ENCODE measurements at places on chromosomes 16 and 17.

DNA sequence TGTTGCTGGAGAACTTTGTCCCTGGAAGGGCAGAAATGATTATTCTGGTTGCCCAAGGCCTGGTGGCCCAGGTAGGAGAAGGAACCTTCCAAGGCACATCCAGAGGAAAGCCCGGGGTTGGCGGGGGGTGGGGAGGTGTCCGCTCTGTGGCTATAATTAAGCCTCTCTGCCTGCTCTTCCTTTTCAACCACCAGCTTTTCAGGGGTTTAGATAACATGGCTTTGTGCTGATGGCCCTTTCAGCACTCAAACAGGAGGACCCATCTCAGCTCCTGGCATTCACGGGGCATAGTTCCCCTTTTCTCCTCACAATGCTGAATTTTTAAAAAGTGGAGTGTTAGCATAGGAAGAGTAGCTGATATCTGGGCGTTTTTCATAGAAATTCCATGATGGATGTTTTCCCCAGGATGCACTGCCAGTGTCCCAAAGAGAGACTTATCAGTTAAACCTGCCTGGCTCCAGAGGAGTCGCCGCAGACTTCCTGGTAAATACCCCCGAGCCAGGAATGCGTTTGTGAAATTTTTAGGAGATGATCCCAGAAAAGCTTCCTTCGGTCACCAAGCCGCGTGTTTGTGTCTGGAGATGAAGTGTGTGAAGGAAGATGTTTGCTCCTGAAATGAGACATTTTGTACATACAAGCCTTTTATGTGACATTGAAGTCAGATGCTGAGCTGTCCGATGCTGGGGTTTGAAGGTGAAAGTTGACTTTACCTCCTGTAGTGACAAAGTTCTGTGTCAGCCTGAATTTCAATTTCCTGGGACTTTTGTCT lies 188.5 kb downstream of the MSI2 start:
- no peak for DNase-seq

GRCh38 chr17:55652825-55653224 lies 69.8 kb downstream of the TMEM100 start:
- no peak for DNase-seq

DNA sequence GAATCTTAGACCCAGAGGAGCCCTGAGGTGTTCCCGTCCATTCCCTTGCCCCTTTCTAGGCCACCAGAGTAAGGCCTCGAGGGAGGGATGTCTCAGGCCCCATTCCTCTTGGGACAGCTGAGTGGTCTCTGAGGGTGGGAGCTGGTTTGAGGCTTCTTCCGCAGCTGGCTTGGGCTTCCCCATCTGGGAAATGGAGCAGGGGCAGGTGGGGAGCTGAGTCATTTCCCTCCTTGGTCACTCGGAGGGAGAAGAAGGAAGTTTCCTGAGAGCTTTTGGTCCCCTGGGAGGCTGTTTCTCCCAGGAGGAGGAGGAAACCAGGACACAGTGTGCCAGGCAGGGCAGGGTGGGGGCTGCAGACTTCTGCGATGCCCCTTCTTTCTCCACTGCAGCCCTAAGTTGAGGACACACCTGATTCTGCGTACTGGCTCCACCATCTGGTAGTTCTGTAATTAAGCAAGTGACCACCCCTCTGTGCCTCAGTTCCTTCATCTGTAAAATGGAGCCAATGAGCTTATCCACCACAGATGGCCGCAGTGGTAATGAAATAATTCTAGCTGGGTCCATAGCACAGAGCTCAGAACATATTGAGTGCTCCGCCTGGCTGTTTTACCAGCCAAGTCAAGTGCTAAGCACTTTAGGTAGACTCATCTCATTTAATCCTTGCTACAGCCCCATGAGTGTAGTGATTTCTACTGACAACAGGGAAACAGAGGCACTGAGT lies 1.6 kb upstream of the KCNJ12 start:
- DNase-seq, result no peak

GRCh38 chr16:56744996-56745640 lies 15.2 kb downstream of the NUP93 start:
- no peak for DNase-seq

- DNase-seq, result no peak
Observed at GRCh38 chr17:6475411-6475810, 31.2 kb downstream of the PIMREG start.

GRCh38 chr17:9238340-9239245 lies 217.3 kb downstream of the NTN1 start:
- DNase-seq, result no peak

- no peak for DNase-seq
Observed at GRCh38 chr16:77805398-77805797, 17.0 kb downstream of the VAT1L start.

- no peak for DNase-seq
Observed at GRCh38 chr17:50347117-50347893, 1.4 kb downstream of the XYLT2 start.

DNA sequence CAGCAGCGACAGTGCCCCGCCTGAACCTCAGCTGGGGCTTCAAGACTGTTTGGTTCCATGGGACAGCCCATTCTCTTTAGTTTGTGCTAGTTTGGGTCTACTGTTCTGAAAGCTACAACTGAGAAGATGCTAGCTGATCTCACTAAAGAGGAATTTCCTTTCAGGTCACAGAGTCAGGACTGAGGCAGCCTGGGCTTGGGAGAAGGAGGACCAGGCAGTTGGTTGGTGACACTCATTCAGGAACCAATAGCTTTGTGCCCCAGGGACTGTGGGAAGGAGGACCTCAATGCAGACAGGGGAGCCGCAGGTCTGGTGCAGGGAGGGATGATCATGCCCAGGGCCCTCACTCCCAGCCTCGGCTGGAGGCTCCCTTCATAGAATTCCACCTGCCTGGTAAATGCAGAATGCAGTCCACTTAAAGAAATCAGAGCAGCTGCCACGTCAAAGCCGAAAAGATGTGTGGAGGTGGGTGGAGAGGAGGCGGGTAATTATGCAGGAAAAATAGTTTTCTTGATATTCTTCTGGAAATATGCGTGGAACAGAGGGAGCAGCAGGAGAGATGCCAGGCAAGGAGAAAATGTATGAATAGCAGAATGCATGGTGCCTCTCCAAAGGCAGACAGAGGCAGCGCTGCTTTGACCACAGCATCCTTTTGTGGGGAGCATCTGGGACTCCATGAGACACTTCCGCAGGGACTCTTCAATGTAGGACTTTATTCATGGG lies 32.6 kb upstream of the ZFP90 start:
- DNase-seq, result no peak

DNA sequence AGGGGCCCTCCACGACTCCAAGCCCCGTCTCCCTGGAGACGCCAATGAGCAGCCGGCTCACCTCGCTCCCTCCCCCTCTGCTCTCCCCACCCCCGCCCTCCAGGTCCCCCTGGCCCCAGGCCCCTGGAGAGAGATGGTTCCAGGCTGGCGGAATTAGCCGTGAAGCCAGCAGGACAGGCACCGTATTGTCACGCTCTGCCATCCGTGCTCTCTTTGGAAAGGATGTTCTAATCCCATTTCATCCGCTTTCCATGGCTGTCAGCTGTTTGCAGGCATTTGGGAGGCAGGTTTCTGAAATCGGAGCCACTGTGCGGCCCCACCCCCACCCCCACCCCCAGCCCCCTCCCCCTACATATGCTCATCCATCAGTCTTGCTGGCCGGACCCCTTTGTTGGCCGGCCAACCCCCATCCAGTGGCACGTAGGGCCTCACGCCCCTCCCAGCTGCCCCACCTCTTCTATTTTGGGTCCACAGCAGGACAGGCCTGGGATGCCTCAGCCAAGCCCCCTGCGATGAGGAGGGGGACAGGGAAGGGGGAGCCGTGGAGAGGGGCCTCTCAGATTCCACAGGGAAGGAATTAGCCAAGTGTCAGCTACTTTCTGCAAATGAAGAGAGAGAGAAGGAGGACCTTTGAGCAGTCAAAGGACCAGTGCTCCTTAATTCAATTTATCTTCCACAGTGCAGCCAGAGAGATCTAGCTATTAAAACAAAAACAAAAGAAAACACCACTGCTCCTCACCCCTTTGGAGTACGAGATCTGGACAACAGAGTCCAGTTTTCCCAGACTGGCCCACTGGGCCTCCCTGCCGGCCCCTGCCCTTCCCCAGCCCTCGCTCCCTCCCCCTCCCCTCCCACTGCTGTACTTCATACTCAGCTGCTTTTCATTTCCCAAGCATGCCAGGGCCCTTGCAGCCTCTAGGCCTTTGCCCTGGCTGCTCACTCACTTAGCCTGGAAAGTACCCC lies 30.7 kb downstream of the SDK2 start:
- DNase-seq, result no peak

DNA sequence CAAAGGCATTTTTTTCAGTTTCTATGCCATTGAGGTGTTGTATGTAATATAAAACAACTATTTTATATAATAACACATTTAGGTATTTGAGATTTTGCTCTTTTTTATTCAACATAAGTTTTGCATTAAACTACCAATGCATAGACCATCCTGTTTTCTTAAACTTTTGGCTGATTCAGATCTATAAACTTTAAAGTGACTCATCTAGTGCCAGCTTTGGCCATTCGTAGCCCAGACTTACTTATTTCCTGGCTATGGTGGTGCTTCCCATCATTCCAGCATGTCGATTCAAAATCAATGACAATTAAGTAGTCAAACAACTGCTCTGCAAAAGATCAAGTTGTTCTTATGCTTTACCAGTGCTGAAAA lies 3.1 kb downstream of the ERI2 start:
- no peak for DNase-seq

Measured in stimulated activated CD4-positive, alpha-beta T cell treated with anti-CD3 and anti-CD28 coated beads, TNF-alpha, amount 100 ng/mL, for 1 hour (primary cell).